ENCODE measurements at places on chromosomes 6 and 20.

DNA sequence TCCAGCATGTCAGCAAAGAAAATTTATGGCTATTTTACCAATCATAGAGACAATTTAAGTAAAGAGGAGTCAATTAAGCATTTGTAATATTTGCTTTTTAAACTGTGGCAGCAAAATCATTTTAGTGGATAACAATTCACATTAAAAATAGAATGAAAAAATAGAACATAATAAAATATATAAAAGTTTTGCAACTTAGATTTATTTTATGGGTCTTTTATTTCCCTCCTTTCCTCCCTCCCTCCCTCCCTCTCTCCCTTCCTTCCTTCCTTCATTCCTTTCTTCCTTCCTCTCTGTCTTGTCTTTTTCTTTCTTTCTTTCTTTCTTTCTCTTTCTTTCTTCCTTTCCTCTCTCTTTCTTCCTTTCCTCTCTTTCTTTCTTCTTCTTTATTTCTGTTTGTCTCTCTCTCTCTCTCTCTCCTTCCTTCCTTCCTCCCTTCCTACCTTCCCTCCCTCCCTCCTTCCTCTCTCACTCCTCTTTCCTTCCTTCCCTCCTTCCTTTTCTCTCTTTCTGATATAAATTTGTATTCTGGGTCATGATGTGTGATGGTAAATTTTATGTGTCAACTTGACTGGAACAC, 610.9 kb upstream of the CITED2 start:
- DNase-seq = no peak

- DNase-seq = no peak
These were observed 8.2 kb downstream of the PPP1R14C start for GRCh38 chr6:150150821-150151646.

GRCh38 chr6:11891547-11891946, 112.9 kb upstream of the ADTRP start:
- no peak for DNase-seq

DNA sequence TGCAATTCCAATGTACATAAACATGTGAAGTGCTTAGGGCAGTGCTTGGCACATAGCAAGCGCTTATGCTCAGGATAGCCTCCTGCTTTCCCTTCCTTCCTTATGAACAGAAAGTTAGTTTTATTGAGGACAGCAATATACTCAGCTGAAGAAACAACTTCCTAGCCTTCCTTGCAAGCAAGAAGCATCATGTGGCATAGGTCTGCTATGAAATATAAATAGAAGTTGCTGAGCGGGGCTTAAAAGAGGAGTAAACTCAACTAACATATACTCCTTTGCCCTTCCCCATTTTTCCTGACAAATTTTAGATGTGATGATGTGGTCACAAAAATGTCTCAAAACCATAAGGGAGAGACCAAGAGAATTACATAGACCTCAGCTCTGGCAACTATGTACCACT, 98.9 kb downstream of the KIF16B start:
- DNase-seq = no peak

DNA sequence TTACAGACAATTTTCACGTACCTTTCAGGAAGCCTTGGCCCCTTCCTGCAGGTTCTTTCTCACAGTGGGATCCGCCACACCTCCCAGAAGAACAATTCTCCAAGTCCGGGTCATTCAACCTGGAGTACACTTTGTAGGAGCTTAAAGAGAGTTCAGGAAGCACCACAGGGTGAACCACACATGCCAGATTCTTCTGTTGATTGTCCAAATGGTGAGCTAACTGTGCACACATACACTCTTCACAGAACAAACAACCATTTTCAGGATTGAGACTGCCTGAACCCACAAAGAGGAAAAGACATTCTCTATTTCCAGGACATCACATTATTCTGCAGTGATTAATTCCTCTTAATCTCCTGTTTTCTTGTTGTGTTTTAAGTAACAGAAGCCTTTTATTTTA, 51.0 kb downstream of the SCGN start:
- DNase-seq = no peak

DNA sequence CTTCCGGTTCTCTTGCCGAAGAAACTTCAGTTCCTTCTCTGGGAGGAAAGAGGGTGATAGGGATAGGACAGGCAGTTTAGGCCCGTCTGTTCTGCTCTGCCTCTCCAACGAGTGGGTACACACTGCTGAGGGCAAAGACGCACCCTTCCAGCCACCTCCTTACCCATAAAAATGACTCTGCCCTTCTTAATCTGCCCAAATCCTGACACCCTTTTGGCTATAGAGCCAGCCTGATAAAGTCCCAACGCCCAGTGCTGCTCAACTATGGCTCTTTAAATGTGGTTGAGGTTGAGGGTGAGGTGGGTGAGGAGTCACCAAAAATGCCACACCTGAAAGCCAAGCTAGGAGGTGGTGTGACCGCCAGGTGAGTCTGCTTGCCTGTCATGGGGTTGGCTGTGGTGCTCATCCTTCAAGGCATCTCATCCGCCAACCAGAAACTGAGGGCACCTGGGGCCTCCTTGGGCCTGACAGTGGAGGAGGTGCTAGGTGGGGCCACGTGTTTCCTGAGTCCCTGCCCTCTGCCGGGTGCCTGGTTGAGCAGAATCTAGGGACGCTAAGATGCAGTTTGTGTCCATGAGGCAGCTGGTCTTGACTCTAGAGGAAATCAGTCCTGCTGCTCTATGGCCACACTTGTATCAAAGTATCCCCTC, 16.3 kb downstream of the CCDC167 start:
- DNase-seq = no peak

- no peak for DNase-seq
These were observed 25.7 kb downstream of the HMGN3 start for GRCh38 chr6:79208816-79209215.

- no peak for DNase-seq
These were observed 3.0 kb downstream of the TCEA2 start for GRCh38 chr20:64065974-64066343.

DNA sequence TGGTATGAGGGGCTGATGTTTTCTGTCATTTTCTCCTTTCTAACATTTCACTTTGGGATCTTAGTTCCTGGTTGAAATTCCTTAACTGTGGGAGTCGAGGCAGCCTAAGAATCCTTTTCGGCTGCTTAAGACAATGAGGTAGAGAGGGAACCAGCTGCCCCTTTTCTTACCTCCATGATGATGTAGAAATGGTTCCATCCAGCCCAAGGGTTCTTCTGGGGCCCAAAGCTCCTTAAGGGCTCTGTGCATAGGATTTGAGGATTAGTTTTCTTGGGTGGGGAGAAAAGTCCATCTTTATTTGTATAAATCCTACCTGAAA, 33.5 kb downstream of the SYNJ2 start:
- DNase-seq = no peak

DNA sequence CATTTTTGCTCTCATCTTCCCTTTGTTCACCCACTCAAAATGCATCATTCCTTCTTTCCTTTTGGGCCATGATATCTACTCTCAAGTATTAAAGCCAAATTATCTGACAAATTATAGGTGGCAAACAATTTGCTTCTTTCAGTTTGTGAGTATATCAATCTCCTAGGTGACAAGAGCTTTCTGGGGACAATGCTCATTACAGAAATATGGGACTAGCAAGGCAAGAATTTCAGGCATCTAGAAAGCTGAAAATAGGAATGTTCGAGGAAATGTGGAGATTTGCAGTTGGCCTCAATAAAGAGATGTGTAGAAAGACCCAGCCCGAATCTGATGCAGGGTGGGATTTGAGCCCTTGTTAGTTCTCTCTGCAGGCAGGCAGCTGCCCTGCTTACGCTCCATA, 71.8 kb downstream of the ALDH8A1 start:
- no peak for DNase-seq

GRCh38 chr6:63643862-63644261, 8.3 kb downstream of the PHF3 start:
- no peak for DNase-seq

GRCh38 chr6:39223555-39223954, 5.7 kb downstream of the KCNK5 start:
- no peak for DNase-seq
